ENCODE measurements at places on chromosomes 7 and 10.

GRCh38 chr10:14389981-14390590, 59.4 kb upstream of the FRMD4A start:
- DNase-seq = no peak

DNA sequence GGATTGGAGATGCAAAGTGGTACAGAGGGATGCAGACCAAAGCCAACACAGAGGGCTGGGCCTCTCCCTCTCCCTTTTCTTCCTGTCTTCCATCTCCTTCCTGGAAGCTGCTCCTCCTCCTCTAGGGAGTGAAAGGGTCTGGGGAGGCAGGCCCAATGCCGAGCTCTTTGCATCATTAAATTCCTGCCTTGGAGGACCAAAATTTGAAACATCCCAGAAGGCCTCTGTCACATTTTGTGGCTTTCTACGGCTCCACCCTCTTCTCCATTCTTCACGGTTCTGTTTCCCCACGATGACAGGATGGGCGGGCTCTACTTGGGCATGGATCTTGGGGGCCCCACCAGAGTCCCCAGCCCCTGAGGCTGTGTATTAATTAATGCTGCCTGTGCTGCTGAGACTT, 76.4 kb downstream of the NEURL1 start:
- DNase-seq = no peak

- DNase-seq = no peak
Observed at GRCh38 chr7:73995330-73995729, 32.6 kb upstream of the ELN start.

- no peak for DNase-seq
Observed at GRCh38 chr10:91590142-91590903, 42.5 kb downstream of the PPP1R3C start.

DNA sequence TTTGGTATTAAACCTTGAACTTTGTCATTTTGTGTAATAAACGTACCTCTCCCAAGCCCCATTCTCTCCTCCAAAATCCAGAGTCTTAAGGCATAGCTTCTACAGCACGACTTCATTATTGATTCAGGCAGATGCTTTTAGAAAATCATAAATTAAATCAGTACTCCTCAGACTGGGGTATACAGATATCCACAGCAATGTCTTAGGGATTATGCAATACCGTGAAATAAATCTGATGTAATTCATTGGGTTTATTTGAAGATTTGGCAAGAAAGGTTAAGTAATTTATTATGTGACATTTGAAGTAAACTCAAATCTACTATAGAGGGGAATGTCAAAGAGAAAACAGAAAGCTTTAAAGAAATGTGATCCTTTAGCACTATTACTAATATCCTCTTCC, 246.1 kb upstream of the PLXDC2 start:
- DNase-seq = no peak

DNA sequence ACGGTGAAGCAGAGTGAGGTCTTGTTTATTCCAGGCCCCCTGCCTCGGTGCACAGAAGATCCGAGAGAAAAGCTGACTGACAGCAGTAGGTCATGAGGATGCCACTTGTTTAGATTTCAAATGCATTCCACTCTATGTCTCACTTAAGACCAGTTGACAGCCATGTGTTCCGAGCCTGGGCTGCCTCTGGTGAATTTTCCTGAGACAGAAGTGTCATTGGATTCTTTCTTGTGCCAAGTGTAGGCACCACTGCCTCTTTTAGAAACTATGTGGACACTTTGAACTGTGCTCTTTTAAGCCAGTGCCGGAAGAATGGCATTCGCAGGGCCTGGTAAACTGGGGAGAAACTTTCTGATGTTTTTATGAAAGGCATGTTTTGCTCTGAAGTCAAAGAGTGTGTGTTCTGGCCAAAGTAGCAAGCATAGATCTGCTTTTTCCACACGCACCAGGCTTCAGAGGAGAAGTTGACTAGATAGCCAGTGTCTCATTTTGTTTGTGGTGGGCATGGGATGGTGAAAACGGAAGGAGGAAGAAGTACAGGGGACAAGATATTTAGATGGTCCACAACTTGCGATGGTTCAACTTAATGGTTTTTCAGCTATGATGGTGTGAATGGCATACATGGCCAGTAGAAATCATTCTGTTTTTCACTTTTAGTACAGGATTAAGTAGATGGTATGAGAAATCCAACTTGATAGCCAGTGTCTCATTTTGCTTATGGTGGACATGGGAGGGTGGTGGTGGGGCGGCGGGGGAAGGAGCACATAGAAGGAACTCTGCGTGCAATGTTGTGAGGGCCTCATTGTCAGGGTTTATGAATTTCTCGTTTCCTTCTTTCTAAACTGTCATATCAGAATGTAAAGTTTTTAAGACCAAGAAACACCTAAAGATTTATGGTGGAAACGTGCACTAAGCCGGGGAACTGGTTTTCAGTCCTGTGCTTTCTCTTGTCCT, 41.5 kb downstream of the CYP17A1 start:
- no peak for DNase-seq

DNA sequence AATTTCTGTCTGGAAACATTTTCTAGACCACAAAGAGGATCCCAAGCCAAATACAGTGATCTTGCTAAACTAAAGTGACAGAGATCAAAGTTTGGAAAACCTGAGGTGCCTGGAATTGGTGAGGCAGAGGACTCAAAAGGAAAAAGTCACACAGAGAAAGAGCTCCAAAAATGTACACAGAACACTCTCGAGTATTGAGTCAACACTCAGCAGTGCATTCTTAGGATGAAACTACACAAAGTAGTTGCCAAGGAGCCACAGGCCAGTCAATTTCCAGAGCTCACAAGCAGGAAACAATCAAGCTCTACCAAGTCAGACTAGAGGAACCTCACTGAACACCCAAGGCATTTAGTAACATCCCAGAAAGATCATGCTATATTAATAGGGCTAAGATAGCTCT, 61.3 kb downstream of the MICU1 start:
- no peak for DNase-seq

GRCh38 chr7:106591146-106591545, 69.8 kb downstream of the CCDC71L start:
- DNase-seq = no peak

DNA sequence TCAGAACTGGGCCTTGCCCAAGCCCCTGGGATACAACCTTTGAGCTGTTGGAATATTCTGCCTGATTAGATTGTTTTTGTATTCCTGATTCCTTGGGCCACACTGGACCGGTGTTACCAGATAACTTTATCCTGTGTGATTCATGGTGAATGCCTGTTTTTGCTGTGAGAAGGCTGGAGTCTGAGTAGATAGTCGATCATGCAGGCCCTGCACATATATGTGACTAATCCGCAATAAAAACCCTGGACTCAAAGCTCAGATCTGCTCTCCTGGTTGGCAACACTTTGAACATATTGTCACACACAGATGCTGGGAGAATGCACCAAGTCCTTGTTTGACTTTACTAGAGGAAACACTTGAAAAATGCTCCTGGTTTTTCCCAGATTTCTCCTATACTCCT, 183.9 kb upstream of the MBL2 start:
- DNase-seq = no peak

- DNase-seq = no peak
Observed at GRCh38 chr7:127221731-127222130, 31.0 kb downstream of the GRM8 start.

- no peak for DNase-seq
Observed at GRCh38 chr7:76400248-76400647, 9.2 kb downstream of the SSC4D start.

DNA sequence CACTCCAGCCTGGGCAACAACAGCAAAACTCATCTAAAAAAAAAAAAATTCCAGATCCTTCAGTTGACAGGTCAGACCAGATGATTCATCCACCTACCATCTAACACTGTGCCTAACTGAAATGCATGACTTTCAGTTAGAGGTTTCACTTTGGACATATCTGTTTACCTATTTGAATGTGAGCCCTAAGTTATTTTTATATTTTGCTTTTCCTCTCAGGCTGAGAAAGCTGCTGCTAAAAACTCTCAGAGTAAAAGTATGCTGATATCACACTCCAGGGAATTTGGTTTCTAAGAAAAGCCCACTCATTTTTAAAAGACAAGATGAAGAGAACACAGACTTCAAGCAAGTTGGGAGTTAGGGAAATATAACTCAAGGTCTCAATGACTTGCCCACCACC, 126.0 kb downstream of the SGMS1 start:
- no peak for DNase-seq

DNA sequence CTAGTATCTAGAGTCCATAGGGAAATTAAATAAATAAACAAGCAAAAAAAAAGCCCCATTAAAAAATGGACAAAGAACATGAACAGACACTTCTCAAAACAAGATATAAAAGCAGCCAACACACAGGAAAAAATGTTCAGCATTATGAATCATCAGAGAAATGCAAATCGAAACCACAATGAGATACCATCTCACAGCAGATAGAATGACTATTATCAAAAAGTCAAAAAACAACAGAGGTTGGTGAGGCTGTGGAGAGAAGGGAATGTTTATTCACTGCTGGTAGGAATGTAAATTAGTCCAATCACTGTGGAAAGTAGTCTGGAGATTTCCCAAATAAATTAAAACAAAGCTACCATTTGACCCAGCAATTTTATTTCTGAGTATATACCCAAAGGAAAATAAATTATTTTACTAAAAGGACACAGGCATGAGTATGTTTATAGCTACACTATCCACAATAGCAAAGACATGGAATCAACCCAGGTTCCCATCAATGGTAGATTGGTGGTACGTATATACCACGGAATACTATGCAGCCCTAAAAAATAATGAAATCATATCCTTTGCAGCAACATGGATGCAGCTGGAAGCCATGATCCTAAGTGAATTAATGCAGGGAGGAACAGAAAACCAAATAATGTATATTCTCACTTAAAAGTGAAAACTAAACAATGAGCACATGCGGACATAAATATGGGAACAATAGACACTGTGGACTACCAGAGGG, 366.5 kb upstream of the SEMA3C start:
- DNase-seq = no peak

DNA sequence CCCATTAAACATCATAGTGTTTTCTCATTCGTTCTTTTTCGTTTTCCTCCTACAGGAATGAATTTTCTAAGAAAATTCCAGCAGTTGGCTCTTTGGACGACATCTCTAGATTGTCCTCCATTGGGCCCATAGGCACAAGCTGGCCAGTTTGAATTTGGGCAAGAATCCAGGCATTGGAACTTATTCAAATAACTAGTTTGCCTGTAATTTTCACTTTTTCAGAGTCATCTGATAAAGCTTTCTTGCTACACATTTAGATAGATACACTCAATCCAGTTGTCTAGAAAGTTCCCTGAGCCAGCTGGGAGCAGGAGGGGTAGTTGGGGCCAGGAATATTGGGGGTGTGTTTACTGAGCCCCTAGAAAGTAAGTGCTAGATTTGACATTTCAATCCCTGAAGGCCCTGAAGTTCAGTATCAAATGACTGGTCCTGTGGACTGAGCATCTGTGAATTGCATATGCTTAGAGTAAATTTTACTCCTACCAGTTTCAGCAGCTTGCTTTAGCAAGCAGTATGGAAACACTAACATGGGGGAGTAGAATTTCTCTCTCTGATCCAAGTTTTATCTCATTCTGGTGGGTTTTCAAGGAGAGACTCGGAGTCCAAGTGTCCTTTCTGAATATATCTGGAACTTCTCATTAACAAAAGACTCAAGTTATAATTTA, 5.2 kb downstream of the EGFR start:
- no peak for DNase-seq

DNA sequence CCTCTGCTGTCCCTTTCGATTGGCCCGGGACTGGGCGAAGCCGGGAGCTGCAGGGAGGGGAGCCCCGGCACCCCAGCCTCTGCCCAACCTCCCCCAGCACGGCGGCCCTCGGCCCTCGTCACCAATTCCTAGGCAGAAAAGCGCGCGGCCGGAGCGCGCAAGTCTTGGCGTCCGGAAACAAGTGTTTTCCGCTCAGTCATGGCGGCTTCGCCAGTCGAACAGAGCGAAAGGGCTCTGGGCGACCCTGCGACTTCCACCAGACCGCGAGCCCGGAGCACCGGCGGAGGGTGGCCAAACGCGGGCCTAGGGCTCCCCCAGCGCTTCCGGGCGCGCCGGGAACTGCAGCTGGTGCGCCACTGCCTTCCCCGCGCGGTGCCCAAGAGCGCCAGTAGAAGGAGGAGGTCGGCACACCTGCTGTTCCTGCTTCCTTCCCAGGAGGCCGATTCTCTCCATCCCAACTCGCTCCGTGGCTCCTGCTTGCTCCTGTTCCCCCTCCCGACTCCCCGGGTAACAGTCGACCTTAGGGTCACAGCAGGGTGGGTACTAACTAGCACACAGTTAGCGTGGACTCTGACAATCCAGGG, 729.9 kb downstream of the ZWINT start:
- peak; percentile 48 for DNase-seq

DNA sequence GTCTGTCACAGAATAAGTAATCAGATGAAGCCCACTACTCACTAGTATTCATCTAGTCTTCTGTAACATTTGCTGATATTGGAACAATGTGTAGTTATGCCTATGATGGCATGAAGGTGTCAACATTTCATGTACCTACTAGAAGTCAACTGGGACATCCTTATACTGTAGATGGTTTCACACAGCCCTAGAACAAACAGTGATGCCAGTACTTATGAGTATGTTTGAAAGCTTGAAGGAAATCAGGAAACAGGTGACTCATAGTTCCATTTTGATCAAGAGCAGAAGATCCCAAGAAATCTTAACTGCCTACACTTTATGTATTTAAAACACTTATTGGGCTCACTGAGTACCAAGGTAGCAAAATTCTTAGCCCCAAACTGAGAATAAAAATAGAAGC, 1519.6 kb downstream of the REEP3 start:
- DNase-seq = no peak

DNA sequence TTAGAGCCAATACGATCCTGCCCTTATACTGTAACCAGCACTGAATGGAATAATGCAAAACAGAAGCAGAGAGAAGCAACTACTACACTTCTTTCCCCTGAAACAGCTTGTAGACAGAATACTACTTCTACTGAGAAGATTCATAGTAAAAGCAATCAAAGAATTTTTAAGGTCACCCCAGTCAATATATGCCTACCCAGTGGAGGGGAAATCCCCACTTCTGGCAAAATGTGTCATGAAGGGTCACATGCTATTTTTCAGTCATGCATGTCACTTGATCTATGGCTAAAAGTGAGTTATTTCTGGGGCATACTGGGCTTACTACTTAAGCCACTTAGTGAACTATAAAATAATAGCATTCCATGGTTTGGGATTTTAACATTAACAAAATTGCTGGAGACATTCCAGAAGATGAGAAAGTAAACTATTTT, 25.6 kb downstream of the IRF5 start:
- no peak for DNase-seq

DNA sequence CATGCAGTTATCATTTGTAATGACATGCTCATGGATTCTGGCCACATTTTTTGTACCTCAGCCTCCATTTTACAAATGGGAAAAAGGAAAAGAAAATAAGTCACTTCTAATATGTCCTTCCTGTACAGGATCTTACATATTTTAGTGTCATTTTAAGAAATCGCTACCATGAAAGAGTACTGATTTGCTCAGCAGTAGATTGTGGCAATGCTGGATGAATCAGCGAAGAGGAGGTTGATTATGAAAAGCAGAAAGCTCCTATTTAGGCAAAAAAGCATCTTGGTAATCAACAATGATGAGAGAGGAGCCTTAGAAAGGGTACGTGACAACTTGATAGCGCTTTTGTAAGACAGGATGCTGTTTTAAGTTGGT, 522.9 kb downstream of the PARD3 start:
- no peak for DNase-seq

GRCh38 chr7:32489788-32490126, 423 bp downstream of the LSM5 start:
- DNase-seq = no peak

GRCh38 chr10:130967161-130967560, 344.4 kb downstream of the TCERG1L start:
- no peak for DNase-seq
